Foreskin keratinocyte (primary cell): ENCODE measurements at places on chromosomes 4 and X.

DNA sequence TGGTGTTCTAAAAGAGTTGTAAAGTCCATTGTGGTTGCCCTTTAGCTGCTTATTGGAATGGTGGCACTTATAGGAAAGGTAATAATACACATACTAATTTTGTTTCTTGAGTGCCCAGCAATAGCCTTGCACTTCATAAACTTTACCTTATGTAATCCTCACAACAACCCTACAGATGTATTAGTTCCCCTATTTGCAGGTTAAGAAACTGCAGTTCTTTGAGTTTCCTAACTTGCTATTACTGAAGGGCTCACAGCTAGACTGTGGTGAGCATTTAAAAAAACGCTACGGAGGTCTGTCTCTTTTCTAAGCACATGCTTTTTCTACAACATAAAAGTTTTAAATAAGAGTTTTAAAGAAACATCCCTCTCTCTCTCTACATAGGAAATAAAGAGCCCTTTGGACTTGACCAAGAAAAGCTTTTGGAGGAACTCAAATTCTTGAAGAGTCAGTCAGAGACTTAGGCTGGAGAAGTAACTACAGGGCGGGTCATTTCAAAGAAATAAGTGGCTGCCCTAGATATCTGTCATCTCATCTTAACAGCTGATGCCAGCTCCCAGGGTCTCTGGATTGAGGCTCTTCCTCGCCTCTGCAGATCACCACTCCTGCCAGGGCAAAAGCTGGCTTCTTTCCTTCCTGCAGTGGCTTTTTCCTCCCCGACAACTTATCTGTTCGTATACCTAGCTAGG lies 42.0 kb upstream of the FBXW7 start:
- no peak for DNase-seq

GRCh38 chr4:5338531-5338930 lies 287.3 kb downstream of the STK32B start:
- no peak for DNase-seq

- DNase-seq: peak; percentile 73
Measured at GRCh38 chr4:37452952-37453280, 208.4 kb downstream of the NWD2 start.

DNA sequence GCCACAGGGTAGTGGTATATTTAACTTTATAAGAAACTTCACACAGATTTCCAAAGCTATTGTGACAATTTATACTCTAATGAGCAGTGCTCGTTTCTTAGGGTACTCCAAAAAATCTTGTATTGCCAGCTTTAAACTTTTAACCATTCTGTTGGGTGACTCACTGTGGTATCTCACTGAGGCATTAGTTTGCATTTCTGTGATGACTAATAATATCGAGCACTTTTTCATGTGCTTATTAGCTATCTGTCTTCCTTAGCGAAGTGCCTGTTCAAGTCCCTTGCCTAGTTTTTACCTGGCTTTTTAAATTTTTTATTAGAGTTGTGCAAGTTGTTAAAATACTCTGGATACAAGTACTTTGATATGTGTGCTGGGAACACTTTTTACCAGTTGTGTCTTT lies 5.5 kb downstream of the PNMA3 start:
- peak; percentile 30 for DNase-seq

DNA sequence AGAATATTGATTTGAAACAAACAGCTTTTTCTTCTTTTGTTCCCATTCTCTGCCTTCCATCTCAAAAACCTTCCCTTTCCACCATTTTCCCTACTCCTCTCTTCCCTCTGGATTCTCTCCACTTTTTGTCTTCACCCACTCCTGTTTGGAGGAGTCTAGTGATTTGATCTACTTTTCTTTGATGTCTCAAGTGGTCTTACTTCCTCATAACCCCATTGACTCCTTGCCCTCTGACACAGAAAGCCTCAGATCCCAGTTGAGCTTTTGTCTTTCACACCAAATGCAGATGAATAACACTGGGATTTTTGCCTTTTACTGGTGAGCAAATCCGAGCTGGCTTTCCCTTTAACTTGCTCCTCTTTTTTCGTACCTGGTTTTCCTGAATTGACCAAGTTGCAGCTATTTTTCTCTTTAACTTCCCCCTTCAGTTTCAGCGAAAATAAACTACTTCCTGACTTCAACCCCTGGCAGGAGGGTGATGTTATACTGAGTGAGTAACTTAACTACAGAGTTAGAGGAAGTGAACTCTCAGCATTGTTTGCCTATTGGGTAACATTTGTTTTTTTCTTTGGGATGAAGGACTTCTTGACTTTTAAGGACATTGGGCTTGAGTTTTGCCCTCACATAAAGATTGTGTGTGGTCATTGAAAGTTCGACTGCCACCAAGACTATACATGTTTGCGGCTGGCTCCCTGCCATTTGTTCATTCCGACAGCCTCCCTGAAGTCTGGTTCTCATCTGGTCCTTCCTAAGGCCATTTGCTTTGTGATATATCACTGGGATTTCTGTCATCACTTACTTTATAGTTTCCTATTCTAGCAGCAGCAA lies 392.8 kb upstream of the NR3C2 start:
- no peak for DNase-seq

- no peak for DNase-seq
Measured at GRCh38 chr4:145552181-145552822, 66.9 kb upstream of the MMAA start.

DNA sequence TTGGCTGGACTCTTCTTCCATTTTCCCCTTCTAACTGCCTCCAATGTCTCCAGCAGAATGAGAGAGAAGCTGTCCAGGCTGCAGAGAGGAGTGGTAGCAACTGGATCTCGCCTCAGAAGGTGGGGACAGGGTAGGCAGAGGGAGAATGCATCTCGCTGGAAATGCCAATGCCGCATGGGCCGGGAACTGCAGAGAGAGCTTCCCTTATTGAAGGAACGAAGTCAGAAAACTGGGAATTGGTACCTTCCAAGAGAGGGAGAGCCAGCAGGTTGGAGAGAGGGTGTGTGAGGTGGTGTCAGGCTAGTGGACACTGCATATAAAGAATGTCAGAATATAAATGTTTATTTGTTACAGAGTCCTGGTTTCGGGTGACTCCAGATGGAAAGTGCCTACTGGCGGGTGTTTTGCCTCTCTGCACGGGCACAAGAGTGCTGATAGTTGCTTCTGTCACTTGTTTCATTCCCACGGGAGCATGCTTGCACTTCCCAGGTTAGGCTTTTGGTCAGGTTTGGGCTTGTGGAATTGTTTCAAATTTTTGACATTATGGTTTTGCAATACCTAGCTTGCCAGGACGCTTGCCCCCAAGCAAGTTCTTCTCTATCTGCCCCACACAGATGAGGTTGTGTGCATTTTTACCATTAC lies 156.8 kb upstream of the STS start:
- no peak for DNase-seq

DNA sequence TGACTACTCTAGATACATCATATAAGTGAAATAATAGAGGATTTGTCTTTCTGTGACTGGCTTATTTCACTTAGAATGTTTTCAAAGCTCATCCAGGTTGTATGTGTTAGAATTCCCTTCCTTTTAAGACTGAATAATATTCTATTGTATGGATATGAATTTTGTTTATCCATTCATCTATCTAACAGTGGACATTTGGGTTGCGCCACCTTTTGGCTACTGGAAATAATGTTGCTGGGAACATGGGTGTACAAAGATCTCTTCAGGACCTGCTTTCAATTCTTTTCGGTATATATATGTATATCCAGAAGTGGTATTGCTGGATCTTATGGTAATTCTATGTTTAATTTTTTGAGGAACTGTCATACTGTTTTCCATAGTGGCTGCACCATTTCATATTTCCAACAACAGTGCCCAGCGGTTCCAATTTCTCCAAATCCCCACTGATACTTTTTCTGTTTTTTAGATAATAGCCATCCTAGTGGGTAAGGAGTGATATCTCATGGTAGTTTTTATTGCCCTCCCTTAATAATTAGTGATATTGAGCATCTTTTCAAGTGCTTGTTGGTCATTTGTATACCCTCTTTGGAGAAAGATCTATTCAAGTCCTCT lies 3.4 kb upstream of the SCD5 start:
- DNase-seq: peak; percentile 48

GRCh38 chr4:138311771-138312535 lies 69.8 kb upstream of the SLC7A11 start:
- DNase-seq: no peak

- DNase-seq: no peak
Measured at GRCh38 chrX:106927023-106927422, 6.8 kb downstream of the CLDN2 start.

GRCh38 chrX:47068214-47068613 lies 10.0 kb upstream of the RGN start:
- no peak for DNase-seq

- peak; percentile 12 for DNase-seq
Measured at GRCh38 chr4:21134994-21135393, 434.7 kb downstream of the PACRGL start.

DNA sequence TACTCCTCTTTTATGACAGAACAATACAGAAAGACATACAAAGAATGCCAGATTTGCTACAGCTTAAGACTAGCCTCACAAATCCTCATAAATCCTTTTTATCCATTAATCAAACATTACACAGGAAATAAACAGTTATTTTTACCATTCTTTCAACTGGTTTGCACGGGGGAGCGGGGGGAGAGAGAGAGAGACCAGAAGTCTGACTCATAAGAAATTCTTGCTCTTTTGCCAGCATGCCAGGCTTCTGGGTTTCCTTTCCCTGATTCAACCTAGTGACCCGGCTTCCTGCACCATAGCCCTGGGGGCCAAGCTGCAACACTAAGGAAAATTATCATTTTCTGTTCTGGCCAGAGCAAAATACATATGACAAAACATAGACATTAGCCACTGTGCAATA lies 6.8 kb upstream of the RRAGB start:
- DNase-seq: peak; percentile 29

DNA sequence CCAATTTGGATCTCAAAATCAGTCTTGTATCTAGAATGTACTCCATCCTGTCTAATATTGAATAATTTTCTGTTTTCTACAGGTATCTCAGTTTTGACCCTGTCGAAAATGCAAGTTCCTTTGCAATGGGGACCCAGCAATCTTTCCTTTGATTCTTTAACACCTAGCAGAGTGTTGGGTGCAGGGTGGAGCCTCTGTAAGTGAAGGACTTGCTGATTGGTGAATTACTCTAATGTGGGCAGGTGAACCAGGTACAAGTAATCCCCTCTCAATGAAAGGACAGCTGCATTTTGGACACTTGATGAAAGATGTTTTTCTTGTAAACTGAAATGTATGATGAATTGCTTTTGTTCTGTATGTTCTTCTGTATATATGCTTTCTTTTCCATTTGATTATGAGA lies 54.9 kb downstream of the NWD2 start:
- no peak for DNase-seq

GRCh38 chrX:23900220-23900797 lies 7.4 kb downstream of the APOO start:
- no peak for DNase-seq

GRCh38 chr4:138761638-138762220 lies 253.9 kb upstream of the NOCT start:
- no peak for DNase-seq

- DNase-seq: no peak
Measured at GRCh38 chr4:48300004-48300403, 30.4 kb upstream of the TEC start.

DNA sequence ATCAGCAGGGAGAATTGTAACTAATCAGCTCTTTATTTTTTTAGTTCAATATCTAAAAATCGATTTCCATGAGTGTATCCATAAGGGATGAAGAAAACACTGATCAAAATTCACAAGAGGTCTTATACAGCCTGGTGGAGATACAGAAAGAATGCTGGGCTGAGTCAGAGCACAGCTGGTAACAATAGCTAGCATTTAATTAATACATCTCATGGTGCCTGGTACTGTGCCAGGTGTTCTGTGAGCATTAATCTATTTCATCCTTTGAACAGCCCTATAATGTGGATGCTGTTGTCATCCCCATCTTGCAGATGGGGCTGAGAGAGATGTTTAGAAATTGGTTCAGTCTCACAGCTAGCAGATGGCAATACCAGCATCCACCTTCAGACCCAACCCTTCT lies 250.9 kb upstream of the RPS6KA3 start:
- no peak for DNase-seq

GRCh38 chr4:167826281-167826680 lies 266.1 kb upstream of the ANXA10 start:
- peak; percentile 22 for DNase-seq

GRCh38 chr4:122666527-122667245 lies 45.8 kb upstream of the IL21 start:
- peak; percentile 89 for DNase-seq

- DNase-seq: no peak
Measured at GRCh38 chr4:6826781-6827508, 44.4 kb downstream of the KIAA0232 start.

DNA sequence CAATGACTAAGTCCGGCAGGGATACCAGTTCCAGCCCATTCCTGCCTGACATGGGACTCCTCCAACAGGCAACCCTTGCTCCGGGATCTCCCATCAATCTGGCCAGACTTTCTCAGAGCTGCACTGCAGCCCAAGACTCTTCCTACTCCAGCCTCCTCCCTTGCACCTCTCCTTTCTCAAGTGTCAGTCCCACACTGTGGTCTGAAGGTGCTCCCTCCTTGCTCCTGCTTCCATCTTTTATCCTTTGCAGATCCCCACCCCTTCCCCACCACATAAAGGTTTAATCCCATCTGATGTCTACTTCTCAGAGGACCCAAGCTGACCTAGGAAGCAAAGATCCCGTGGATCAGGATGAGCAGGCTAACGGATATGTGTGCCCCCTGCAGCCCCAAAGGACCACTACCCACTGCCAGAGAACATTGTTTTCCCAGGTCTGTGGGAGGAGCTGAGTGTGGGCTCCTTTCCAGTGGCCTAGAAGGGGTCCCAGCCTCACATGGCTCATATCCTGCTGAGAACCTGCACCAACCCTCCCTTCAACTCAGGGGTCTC lies 33.3 kb upstream of the XPNPEP2 start:
- no peak for DNase-seq

GRCh38 chrX:88355252-88355651 lies 391.8 kb upstream of the CPXCR1 start:
- DNase-seq: no peak

GRCh38 chr4:171954650-171955049 lies 141.4 kb downstream of the GALNTL6 start:
- DNase-seq: peak; percentile 23

DNA sequence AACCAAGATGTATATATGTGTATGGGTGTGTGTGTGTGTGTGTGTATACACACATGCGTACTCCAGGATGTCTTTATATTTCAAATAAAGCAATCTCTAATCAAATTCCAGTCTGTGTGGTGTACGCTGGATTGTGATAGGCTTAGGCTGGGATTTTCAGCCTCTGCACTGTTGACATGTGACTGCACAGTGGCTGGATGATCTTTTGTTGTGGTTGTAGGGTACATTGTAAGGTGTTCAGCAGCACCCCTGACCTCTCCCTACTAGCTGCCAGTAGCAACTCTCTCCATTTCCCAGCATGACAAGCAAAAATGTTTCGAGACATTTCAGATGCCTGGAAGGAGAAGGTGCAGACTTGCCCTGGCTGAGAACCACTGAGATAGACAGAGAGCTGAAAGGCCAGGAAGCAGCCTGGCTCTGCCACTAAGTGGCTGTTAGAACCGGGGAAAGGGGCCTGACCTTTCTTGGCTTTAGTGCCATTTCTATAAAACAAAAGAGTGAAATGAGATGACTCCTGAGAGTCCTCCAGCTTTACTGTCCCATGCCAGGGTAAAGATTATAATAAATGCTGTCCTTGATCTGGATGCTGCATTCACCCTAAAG lies 10.5 kb downstream of the PGM2 start:
- DNase-seq: no peak

- DNase-seq: no peak
Measured at GRCh38 chrX:6021316-6022091, 207.2 kb downstream of the NLGN4X start.

GRCh38 chr4:104915373-104915772 lies 231.3 kb upstream of the TET2 start:
- no peak for DNase-seq

GRCh38 chr4:112731715-112732114 lies 94.8 kb downstream of the LARP7 start:
- DNase-seq: no peak

- DNase-seq: no peak
Measured at GRCh38 chr4:102734591-102735385, 26.0 kb downstream of the MANBA start.
